NCI-H2081 treated with DMSO at 0.1 percent for 48 hours (cell line): ENCODE measurements at places on chromosomes 1 and 21.

DNA sequence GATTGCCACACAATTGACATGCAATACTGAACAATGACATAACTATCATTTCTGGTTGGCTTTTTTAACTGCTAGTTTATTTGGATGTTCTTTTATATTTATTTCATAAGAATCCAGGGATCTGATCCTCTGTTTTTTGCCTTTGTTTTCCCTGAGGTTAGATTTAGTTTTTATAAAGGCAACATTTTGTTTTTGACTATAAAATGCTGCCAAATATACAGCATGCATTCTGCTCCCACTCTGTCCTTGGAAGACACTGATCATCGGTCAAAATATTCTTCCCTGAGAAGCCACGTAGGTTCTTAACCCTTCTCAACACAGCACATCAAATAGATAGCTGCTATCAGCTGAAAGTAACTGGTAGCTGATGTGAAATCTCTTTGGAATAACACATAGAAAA, 52.5 kb downstream of the LYPLAL1 start:
- no peak for DNase-seq

DNA sequence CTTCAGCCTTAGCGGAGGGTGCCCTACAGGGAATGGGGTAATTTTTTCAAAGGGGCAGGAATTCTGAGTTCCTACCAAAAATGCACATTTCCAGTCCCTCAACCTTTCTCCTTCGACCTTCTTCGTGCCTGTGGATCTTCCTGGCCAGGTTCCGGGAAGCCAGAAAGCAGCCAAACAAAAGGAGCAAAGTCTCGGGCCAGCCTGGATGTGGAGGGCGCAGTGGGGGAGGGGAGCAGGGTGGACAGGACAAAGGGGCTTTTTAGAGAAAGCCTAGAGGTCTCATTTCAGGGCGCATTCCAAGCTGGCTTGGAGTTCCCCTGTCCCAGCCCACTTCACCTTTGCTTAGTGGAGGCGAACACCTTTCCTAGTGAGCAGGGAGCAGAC, 2.9 kb upstream of the INAVA start:
- no peak for DNase-seq

DNA sequence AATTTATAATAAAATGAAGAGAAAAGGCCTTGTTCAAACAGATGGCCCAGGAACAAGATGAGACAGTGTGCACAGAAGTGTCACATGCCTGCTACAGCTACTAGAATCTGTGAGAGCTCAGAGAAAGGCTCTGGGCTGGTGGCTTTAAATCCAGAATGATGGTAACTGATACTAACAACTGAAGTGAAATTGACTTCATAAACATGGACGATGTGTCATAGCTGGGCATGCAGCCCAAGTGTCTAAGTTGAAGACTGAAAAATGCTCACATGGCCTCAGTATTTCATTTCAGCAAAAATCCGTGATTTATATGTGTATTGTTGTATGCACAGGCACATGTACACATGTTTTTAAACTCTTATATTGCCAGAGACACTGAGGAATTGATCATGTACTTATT, 208.3 kb upstream of the RUNX1 start:
- no peak for DNase-seq

GRCh38 chr1:230747127-230747730, at the start of gene CAPN9:
Gene CAPN9, plus strand, starts transcription at chr1:230747388. Its CDS starts 109 bp downstream, at chr1:230747497.
- DNase-seq = no peak

DNA sequence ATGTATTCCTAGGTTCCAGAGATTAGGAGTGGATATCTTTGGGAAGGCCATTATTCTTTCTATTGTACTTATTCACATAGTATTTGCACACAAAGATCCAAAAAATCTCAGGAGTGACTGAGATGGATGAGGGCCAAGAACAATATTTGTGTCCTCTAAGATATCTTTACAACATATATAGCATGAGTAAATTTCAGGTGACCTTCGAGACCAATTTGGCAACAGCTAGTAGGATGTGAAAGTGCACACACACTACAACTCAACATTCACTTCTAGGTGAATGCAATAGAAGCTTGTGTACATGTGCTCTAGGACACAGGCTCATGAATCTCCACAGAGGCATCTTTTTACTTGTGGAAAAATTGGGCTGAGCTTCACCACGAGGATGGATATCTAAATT, 224.0 kb downstream of the C1orf94 start:
- no peak for DNase-seq

DNA sequence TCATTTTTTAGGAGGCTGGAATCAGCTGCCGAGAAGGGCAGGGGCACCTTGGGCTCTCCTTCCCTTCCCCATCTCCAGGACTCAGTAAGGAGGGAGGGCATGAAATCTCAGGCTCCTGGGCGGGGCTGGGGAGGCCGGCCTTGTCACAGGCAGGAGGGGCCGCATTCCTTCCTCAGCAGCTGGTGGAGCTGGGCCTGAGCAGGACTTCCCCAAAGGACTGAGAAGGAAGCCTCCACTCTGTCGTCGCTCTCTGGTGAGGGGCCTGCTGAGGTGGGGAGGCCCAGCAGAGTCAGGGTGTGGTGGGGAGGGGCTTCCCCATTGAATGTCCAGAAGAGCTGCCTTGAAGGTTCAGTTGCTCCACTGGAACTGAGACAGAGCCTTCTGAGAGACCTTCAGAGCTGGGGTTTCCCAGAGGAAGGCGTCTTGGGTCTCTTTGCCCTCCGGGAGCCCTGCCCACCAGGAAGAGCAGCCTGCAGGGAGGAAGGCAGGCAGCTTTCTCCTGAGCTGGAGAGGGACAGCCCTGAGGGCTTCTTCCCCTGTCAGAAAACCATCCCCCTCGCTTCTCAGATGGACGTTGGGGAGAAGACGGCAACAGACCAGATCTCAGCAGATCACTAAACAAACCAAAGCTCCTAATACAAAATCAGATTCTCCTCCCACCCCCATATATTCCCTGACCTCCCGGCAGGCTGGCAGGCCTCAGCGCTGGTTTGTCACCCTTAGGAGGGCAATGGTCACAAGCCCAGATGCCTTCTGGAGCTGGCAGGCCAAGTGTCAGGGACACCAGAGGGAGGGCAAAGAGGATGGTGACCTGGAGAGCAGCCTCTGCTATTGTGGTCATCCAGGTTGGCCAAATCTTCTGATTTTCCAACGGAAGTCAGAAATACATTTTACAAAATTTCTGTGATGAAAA, 10.7 kb downstream of the KCNA10 start:
- DNase-seq = no peak

DNA sequence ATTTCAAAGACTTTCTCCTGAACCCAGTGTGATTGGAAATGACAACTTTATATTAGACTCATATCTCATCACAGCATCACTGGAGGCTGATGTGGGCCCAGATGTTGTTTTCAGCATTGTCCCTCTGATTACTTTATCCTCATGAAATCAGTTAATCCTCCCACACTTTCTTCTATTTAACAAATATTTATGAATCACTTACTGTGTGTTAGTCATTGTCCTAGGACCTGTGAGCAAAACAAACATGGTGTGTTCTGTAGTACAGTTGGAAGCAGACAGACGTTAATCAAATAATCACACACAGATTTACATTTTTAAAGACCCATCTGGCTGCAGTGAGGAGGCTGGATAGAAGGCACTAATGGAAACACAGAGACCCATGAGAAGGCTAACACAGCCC, 383.7 kb downstream of the PRDM2 start:
- DNase-seq = no peak

- no peak for DNase-seq
These were observed 28.7 kb upstream of the DYRK1A start for GRCh38 chr21:37337831-37338230.
